WERI-Rb-1 (cell line): ENCODE measurements at places on chromosomes 1 and 21.

DNA sequence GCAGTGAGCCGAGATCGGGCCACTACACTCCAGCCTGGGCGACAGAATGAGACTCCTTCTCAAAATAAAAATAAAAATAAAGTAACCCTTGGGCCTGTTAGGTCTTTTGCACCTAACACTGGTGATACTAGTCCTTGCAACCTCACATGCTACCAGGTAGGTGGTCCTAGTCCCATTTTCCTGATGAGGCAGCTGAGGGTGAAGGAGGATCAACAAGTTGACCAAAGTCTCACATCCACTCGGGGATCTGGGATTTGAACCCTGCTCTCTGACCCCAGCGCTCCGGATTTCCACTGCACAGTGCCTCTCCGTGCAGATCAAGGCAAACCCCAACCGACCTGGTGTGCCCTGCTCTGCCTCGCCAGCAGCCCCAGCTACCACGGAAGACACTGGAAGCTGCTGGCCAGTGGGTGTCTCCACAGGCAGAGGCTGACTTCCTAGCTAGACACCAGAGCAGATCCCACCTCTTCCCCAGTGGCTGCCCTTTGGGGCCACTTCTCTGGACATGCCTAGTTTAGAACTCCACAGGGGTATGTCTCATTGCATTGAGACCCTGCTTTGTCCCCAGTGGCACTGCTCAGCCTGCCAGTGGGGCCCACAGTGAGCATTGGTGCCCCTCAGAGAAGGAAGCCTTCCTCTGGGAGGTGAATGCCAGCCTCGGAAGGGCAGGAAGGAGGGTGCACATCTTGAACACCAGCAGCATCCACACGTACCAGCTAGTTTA, 27.6 kb downstream of the LDLRAP1 start:
- DNase-seq, result no peak

GRCh38 chr1:150281221-150281757, 1.1 kb upstream of the CIART start:
- peak; percentile 88 for DNase-seq

DNA sequence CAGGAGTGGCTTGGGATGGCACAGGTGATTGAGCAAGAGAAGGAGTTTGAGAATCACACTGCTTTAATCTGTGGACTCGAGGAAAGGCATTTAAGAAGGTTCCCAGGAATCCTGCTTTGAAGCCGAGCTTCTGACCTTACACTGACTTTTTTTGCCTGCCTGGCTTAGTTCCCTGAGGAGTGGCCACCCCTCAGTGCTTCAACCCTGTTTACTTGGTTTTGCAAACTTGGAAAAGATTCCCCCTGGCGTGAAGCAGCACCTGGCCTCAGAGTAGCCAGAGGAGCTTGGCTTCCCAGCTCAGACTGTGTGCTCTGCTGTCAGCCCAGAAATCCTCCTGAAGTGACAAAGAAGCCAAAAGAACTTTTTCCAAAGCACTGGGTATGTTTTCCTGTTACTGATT, 48.5 kb upstream of the LDLRAP1 start:
- DNase-seq, result no peak

- peak; percentile 86 for DNase-seq
These were observed 114.6 kb downstream of the UCK2 start for GRCh38 chr1:165942062-165942461.

DNA sequence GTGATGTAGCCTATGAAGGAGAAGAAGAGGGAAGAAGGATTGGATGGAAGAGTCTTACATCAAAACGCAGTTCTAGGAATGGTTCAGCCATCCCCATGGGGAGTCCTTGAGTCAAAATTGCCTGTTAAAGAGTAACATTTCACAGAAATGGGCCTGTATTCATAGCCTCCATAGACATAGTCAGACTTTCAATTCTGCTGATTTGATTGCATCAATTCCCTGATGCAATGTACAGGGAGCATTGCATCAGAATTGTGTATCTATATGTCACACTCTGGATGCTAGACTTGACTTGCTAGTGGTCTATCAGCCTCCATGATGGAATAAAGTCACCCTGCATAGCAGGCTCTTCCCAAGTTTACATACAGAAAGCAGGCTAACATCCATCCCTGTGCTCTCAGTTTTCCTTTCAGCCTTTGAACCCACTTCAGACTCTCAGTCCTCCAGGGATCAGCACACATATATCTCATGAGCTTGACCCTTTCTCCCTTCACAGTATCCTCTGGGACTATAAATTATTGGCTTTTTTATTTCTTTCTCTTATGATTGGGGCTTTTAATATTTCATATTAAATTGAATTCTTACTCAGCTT, 1111.7 kb upstream of the B3GALT2 start:
- no peak for DNase-seq

- DNase-seq, result no peak
These were observed 54.5 kb upstream of the TIAM1 start for GRCh38 chr21:31398574-31398973.

GRCh38 chr1:57410508-57410907, 13.4 kb downstream of the DAB1 start:
- DNase-seq, result no peak

- no peak for DNase-seq
These were observed 4.9 kb upstream of the S100A3 start for GRCh38 chr1:153553830-153554541.

DNA sequence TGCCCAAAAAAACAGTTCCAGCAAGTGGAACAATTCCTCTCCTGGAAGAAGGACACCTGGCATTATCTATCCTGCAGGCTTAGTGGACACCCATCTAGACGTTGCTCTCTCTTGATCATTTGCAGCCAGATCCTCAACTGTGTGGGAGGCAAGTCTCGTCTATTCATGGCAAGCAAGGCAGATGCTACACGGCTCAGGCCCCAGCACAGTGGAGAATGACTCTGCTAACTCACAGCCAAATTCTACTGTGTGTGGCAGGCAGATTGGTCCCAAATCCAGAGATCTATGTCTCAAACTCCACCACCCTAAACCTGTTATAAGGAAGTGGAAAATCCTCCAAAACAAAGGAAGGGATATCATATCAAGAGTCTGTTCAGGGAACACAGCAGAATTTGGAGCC, 7.0 kb downstream of the TNNT2 start:
- no peak for DNase-seq

DNA sequence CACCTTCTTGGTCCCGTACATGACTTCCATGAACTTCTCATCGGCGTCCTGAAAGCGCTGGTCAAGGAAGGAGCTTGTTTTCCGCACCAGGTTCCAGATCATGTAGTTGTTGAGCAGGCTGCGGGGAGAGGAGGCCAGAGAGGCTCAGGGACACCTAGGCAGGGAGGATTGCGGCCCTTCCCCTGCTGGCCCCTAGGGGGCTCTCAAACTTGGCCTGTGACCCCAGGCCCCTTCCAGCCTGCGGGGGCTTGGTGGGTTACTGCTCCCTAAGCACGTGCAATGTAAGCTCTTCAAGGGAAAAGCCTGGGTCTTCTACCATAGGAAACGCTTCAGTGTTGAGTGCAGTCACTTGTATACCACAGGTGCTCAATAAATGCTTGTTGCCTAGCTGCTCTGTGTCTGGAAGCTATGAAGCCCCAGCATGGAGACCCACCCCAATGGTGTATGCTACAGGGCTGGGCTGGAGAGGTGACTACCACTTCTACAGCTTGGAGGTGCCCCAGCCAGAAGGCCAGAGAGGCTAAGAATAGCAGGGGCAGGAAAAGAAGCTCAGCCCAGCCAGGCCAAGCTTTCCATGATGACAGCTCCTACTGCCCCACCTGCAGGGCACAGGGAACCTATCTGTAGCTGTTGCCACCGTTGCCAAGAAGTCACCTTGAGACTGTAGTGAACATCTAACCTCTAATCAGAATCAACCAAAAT, 45.1 kb downstream of the ECE1 start:
- no peak for DNase-seq

- DNase-seq, result peak; percentile 50
These were observed 18.0 kb downstream of the CRYBG2 start for GRCh38 chr1:26335774-26336476.

- DNase-seq, result peak; percentile 41
These were observed 106.5 kb downstream of the HLCS start for GRCh38 chr21:36859744-36860501.

GRCh38 chr1:246193537-246193936, 313.5 kb downstream of the SMYD3 start:
- no peak for DNase-seq

DNA sequence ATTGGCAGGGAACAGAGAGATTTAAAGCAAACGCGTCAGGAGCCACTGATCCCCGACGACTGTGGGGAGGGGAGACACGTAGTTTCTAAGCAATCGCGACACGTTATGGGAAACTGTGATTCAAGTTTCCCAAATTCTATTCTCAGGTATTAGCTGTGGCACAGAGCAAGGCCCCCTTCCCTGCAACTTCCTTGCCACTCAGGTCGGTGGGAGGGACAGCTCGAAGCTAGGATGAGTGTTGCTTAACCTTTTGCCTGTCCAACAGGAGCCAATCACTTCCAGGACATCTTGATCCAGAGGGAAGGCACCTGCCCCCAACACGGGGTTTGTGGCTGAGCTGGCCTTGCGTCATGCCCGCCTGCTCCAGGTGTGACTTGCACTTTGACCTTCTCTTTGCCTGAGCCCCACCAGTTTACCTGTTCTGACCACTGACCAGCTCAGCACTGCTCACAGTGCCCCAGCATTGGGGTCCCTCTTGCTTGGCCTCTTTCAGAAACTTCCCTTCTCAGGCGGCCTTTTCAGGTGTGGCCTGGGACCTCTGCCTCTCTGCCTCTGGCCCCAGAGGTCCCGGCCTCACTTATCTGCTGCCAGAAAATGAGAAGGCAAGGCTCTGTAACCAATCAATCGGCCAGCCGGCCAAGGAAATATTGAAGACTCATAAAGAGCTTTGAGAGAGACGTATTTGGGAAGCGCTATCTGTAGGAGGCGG, 24.6 kb downstream of the TEX35 start:
- no peak for DNase-seq

DNA sequence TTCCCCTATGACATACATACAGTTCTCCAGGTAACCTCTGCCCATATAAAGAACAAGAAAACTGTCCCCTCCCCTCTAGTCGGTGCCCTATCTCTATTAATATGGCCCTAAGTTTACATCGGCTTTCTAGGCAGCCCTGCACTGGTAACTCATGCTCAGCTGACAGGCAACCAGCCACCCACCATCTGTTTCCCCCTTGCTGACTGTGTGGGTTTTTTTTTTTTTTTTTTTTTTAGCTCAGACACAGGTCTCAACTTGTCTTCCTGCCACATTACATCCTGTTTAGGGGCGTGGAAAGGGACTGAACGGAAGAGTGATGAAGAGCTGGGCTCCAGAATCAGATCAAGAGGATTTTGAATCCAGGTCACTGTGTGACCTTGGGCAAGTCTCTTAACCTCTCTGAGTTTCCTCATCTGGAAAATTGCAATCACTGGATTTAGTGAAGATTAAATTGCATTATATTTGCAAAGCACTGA, 14.0 kb downstream of the LAPTM5 start:
- peak; percentile 67 for DNase-seq

DNA sequence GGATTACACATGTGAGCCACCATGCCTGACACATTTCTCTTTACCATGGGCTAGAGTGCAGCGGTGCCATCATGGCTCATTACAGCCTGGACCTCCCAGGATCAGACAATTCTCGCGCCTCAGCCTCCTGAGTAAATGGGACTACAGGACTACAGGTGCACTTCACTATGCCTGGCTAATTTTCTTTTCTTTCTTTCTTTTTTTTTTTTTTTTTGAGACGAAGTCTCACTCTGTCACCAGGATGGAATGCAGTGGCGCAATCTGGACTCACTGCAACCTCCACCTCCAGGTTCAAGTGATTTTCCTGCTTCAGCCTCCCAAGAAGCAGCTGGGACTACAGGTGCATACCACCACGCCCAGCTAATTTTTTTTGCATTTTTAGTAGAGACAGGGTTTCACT, 14.8 kb upstream of the KIF1B start:
- no peak for DNase-seq

GRCh38 chr1:27045973-27046558, 33.4 kb upstream of the TENT5B start:
- peak; percentile 73 for DNase-seq

- no peak for DNase-seq
These were observed 76.3 kb upstream of the ZC3H12A start for GRCh38 chr1:37398096-37398495.

DNA sequence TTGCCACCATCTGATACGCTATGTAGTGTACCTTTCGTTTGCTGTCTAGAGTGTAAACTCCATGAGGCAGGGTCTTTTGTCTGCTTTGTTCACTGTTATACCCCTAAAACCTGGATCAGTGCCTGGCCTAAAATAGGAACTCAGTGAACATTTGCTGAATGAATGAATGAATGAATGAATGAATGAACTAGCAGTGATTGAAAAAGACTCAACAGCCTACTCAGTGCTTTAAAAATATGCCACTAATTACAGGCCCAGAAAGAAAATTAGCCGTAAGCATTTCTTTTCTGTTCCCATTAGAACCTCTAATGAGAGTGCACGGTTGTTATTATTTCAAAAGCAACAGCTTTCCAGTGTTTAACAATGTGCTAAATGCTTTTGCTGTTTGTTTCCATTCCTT, 69.3 kb upstream of the SYT6 start:
- DNase-seq, result no peak

DNA sequence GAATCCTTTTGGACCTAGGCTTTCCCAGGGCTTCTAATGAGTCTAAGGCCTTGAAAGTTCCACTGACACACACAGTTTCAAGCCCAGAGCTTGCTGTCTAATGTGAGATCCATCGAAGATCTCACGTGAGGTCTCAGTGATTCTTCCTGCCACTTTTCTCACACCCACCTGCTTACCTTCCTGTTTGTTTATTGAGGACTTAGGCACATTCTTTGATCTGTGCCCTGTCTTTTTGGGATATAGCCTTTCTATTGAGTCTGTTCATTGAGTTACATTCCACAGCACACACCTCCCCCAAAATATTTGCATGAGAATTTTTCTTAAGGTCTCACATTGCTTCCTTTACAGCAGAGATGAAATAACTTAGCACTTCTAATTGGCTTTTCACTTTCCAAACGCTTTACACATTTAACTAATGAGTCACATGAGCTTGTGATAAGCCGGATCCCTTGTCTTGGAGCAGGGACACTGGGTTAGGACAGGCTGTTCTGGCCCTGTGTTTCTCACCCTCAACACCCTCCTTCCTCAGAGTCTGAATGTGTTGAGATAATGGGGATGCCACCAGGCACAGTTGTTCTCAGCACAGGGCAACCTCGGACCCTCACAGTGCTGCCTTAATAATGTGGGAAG, 288.3 kb downstream of the TM2D1 start:
- no peak for DNase-seq

- DNase-seq, result no peak
These were observed 296.8 kb downstream of the PBX1 start for GRCh38 chr1:164855716-164856329.

- DNase-seq, result peak; percentile 86
These were observed 11.7 kb downstream of the C1orf216 start for GRCh38 chr1:35706846-35707600.

DNA sequence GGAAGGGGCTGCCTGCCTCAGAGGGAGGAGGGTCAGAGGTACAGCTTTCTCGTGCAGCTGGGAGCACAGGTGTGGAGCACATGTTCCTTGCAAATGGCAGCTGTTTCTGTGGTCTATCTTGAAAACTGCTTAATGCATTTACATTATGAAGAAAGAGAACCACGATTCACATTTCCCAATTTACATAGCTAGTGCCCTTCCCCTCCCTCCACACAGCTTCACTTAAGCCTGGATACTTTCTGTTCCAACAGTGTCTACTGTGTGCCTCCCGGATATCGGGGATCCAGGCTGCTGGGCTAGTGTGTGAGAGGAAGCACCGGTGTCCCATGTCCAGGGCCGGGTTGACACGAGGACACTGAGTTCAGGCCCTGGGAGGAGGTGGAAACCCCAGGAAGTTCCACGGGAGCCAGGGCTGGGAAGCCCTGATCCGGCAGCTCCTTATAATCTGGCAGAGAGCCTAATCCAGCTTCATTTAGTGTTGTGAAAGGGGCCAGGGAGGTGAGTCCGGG, 31.6 kb downstream of the TMCC2 start:
- peak; percentile 97 for DNase-seq
